K562 (cell line): ENCODE measurements at places on chromosomes 13 and 19. TPM values are rescaled to one million over a fixed set of nuclear protein-coding genes. Genes with fewer than 3 reads are reported as not detected.

GRCh38 chr13:24858953-24859352 is 95.0 kb downstream of the RNF17 start:
- DNase-seq = no peak

The SHISA7 gene
- 0.34 and 0.40 TPM in 2 replicates for total RNA-seq

DNA sequence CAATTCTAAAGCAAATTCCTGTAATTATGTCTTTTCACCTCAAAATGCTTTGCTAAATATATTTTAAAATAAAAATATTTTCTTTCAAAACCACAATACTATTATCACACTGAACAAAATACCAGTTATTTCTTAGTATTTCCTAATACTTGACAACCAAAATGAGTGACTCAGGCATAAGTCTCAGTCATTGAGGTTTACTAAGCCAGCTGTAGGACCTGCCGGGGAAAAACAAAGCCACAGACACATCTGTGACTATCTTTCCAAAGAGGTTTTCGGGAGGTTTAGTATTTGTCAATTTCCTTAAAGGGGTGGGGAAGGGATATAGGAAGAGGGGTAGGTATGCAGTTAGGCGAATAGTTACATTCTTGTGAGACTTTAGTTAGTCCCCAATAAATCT is 3.2 kb upstream of the ZNF235 start:
- no peak for DNase-seq

The TBXA2R gene
- 21.0 and 24.0 TPM in 2 replicates for total RNA-seq

- no peak for DNase-seq
These were observed 87.9 kb downstream of the URI1 start for GRCh38 chr19:30029721-30030510.

- DNase-seq = peak; percentile 78
These were observed 25.0 kb downstream of the SH3GL1 start for GRCh38 chr19:4375164-4376027.

The SERTM1 gene
- total RNA-seq = not detected in 2 replicates
